ENCODE measurements at places on chromosomes 1 and 21.

DNA sequence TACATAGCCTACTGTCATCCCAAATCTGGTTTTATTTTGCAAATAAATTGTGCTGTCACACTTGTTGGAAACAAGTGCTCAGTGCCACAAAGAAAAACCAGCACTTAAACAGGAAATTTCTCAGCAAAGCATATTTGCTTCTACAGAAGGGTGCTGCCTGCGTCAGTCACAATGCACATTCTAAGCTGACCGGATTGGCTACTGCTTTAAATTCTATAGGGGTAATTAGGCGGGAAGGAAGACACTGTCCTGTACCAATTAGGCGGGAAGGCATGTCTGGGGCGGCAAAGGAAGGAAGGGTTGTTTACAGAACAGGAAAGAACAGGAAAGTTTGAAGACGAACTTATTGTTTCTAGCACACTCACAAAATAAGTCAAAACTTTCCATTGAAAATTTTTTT, 2.8 kb downstream of the IFI16 start:
- peak; percentile 22 for DNase-seq

GRCh38 chr1:218933513-218933912, 240.2 kb upstream of the LYPLAL1 start:
- DNase-seq, result no peak

DNA sequence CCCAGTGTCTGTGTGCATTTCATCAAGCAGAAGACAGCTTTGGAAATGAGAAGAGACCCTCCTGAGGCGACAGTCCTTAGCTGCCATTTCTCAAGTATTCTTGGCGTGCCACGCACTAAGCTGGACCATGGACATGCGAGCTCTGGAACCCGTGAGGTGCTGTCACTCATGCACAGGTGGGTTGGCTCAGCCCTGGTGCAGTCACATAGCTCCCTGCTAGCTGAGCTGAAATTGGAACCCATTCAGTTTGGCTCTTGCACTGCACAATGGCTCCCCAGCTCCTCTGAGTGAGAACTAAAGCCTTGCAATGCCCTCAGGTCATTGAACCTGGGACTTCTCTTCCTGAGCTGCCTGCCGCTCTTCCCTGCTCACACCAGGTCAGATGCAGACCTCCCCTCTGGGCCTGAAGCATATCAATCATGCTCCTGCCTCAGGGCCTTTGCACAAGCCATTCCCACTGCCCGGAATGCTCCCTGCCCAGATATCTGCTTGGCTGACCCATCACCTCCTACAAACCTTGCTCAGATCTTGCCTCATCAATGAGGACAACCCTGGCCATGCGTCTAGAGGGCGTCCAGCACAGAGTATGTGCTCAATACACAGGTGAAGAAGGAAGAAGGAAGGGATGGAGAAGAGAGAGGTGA, 6.3 kb upstream of the SRARP start:
- no peak for DNase-seq

DNA sequence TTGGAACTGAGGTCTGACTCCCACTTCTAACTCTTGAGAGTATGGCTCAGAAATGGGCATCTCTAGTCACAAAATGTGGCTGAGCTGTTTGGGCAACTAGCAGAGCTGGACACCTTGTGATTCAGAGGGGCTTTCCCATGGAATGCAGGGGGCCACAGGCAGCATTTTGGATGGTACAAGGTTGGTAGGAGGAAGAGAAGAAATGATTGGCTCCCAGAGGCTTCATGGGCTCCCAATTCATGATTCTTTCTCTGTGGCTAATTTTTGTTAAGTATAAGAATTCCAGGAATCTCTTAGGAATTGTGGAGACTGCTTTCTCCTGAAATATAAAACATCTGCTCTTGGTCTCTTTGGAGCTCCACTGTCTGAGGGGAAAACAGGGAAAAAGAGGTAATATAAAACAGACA, 49.7 kb downstream of the PBX1 start:
- DNase-seq, result peak; percentile 53

GRCh38 chr1:12078938-12079861, 16.1 kb downstream of the TNFRSF8 start:
- no peak for DNase-seq

DNA sequence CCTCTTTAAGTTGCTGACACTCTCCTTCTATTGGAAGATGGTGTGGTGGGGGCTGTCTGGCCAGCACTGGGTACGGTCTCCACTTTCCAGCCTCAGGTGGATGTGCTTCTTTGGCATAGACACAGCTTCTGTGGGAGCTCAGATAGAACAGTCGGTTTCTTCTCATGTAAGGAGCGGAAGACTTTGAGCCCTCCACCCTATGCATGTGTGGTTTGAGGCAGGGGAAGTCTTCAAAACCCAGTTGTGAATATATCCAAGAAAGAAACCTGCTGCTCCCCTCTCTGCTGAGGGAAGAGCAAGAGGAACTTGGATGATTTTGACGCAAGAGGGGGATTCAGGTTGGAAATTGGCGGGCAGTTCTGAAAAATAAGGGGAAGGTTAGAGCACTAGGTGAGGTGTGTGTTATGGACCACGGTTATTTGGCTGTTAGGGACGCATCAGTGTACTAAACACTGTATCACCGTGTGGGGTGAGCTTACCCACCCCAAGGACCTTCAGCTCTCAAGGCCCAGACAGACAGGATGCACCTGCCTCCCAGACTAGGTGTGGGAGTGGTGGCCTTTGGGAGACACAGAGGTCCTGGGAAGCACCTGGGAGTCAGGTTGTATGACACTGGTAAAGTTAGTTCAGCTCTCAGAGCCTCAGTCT, 36.2 kb downstream of the IL6R start:
- DNase-seq, result no peak

DNA sequence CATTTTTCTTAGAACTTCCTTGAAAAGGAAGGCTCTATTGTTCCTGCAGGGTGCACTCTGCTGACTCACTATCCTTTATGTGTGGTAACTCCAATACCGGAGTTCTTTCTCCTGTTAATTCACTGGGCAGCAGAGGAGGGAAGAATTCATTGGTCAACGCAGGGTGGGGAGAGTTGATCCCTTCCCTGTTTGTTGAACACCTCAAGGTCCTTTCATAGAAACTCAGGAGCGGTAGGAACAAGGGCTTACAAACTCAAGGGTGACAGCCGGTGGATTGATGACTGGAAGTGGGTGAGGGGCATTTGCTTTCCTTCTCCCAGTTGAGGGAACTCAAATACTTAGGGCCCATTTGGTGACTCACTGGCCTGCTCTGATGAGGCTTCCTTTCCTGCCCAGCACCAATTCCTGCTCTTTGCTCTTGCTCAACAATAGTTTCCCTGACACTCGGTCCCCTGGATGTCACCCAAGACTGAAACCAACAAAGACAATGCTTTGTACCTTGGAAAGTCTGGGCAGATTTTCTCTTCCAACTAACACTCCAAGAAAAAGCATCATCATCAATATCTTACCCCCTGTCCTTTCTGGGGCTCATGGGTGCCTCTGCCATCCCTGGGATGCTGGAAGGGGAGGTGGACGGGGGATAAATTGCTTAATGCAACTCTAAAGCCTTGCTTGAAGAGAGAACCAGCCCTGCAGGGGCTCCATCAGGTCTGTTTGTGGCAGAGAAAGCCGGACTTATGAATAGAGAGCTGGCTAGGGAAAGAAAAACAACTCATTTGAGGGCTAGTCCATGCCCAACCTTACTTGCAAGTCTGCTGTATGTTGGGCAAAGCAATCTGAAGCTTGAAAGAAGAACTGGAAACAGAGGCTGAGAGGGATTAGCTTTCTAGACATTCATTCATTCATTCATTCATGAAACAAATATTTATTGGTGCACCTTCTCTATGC, 9.3 kb downstream of the SLC26A9 start:
- peak; percentile 75 for DNase-seq

- DNase-seq, result peak; percentile 79
Measured at GRCh38 chr1:19033926-19034680, 77.6 kb upstream of the IFFO2 start.

DNA sequence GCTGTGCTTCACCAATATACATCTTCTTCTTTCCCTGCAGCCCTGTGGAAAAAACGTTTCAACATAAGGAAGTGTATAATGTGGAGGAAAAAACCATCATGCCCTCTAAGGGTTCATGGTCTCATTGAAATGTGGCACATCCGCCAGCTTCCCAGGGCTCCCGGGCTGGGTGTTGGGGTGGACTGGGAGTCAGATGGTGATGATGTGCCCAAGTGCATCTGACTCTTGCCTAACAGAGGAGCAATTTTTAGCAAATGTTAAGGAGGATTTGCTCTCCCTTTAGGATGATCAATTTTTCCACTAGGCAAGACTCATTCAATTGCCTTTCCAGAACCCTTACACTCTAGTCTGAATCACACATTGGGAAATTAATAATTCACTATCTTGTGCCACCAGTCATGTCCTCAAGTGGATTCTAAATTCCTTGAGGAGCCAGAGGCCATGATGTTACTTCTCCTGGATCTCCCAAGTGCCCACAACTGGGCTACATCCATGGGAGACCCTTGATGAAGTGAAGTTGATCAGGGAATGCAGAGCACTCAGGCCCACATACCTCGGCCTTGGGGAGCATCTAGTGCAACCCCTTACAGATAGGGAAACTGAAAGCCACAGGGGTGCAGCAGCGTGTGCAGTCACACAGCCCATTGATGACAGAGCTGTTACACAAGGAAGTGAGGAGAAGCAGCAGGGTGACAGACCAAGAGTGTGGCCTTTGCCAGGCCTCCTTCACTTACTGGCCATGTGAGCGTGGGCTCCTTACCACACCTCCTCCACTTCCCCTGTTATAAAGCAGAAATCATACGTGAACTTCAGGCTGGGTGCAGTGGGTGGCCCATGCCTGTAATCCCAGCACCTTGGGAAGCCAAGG, 100.0 kb upstream of the SLC44A3 start:
- no peak for DNase-seq

DNA sequence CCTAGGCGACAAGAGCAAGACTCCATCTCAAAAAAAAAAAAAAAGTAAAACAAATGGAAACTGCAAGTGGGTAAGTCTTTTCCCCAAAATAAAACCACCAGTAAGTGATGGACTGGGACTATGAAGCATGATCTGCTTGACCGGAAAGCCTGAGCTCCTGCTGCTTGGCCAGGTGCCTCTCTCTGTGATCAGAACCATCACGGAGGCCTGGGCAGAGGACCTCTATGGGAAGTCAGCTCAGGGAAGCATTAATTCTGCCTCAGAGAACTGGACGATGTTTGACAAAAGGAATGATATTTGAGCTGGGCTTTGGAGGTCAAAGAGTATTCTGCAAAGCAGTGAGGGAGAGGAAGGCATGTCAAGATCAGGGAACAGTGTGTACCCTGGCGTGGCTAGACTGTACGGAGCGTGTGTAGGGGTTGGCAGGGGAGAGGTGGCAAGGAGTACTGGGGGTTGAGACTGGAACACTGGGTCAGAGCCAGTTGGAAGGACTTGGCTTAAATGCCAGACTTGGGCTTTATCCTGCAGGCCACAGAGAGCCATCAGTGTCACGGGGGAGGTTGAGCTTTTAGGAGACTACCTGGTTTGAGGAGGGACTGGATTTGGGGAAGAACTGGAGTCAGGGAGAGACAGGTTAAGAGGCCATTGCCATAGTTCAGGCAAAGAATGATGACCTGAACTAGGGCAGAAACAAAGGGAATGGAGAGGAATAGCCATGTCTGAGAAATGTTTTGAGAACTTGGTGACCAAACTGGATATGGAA, 16.4 kb downstream of the ATP1A2 start:
- DNase-seq, result no peak

GRCh38 chr1:230568008-230568407, 74.3 kb upstream of the COG2 start:
- DNase-seq, result peak; percentile 71

GRCh38 chr21:39561140-39561539, 51.6 kb upstream of the B3GALT5 start:
- no peak for DNase-seq

GRCh38 chr1:66245691-66246090, 288.3 kb upstream of the SGIP1 start:
- DNase-seq, result no peak

DNA sequence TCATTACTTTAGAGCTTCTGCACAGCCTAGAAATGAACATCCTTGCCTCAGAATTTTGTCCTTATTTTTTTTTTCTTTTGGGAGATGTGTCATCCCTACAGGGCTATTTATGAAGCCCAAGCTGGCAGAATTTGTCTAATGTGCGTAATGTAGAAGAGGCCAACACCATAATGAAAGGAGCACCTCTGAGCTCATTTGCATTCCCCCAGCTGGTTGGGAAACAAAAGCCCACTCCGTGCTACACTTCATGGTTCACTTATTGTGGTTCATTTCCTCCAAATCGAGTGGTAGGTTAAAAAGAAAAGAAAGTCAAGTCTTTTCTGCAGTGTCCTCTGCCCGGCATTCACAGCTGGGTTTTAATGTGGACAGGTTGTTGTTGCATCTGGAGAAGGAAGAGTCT, 73.5 kb downstream of the KAZN start:
- DNase-seq, result no peak

- peak; percentile 17 for DNase-seq
Measured at GRCh38 chr1:229664133-229664689, 38.2 kb downstream of the URB2 start.

DNA sequence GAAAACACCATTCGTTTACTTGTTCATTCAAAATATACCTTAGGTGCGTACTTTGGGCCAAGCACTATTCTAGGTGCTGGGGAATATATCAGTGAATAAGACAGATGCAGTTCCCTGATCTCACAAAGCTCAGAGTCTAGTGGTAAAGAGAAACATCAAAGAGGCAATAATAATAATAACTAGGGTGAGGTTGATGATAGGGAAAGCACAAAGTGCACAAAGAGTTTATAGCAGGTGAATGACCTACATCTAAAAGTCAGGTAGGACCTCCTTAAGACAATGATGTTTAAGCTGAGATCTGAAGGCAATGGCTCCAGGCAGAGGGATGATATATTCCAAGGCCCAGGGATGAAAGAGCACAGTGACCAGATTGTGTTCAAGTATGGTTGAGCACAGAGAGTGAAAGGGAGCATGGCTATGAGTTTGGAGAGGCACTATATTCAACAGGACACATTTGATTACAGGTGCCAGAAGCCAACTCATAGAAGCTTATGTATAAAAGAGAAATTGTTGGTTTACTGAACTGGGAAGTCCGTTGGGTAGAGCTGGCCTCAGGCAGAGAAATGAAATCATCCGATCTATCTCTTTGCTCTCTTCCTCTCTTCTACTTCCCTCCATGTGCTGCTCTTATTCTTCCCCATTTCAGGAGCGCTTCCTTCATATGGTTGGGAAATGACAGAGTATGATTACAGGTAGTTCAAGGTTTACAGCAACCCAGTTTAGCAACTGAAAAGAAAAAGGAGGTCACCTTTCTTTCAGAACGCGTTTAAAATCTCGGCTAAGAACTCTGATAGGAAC, 23.0 kb upstream of the CCT8 start:
- DNase-seq, result no peak

GRCh38 chr1:160097151-160097910, 1.1 kb downstream of the IGSF8 start:
- no peak for DNase-seq

DNA sequence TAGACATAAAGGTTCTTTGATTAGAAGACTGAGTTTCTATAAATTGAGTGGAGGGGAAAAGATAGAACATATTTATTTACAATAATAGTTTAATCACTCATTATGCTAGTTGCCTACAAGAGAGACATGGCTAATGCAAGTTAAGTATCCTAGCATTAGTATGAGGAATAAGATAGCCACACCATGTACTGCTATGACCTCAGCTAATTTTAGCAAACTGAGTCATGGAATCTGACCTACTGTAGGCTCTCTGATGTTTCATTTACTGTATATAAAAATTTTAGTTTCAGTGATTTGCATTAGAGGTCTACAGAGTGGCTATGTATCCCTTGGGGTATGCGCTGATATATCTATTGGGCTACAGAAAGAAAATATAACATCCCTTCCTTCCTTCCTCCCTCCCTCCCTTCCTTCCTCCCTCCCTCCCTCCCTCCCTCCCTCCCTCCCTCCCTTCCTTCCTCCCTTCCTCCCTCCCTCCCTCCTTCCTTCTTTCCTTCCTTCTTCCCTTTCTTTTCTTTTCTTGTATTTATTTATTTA, 5.8 kb downstream of the AGL start:
- DNase-seq, result no peak

- peak; percentile 20 for DNase-seq
Measured at GRCh38 chr1:99546432-99547416, 99.2 kb upstream of the PALMD start.
